ENCODE measurements at places on chromosomes 16 and 17.

GRCh38 chr17:28667870-28668269 is 5.9 kb downstream of the SUPT6H start:
- DNase-seq: no peak

DNA sequence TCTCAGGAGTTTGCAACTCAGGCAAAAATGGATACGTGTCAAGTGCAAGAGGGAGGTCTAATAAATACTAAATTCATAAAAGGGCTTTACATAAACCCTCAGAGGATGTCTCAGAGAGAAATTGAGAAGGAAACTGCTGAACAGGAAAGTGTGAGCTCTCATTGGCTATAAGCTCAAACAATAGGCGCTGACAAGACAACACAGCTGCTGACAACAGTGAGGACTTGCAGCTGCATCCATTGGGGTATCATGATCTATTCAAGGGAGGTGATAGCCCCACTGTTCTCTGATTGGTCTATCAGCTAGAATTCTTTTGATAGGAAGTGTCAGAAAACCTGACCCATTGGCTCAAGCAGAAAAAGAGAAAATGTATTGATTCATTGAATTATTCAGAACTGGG is 187.2 kb downstream of the CBLN1 start:
- DNase-seq: no peak

- no peak for DNase-seq
Observed at GRCh38 chr16:24382762-24383407, 126.8 kb downstream of the CACNG3 start.

- DNase-seq: no peak
Observed at GRCh38 chr16:69039333-69039941, 66.0 kb upstream of the HAS3 start.

GRCh38 chr16:55189224-55189623 is 134.8 kb upstream of the IRX6 start:
- DNase-seq: no peak

DNA sequence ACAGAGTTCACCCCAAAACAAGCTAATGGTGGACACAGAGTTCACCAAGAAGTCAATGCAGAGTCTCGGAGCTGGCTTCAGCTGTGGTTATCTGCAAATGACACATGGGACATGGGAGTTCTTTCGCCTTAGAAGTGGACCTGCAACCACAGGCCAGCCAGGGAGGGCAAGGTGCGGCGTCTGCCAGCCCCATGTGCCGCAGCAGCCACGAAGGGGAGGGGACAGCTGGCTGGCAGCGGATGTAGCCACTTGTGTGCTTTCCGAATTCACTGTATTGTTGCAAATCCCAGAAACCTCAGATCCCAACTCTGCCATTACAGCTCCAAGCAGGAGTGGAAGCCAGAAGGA is 24.8 kb downstream of the LMF1 start:
- no peak for DNase-seq

DNA sequence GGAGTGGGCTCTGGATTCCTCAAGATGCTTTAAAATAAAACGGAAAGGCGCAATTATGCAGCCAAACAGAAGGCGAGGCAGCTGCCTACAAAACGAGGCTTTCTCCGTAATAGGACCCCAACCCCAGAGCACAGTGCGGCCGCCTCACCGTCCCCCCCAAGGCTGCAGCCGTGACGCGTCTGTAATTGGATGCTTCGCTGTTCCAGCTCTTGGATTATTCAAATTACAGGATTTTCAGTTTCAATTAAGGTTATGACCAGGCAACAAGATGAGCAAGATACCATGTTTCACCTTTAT is 37.3 kb upstream of the ABR start:
- DNase-seq: no peak

DNA sequence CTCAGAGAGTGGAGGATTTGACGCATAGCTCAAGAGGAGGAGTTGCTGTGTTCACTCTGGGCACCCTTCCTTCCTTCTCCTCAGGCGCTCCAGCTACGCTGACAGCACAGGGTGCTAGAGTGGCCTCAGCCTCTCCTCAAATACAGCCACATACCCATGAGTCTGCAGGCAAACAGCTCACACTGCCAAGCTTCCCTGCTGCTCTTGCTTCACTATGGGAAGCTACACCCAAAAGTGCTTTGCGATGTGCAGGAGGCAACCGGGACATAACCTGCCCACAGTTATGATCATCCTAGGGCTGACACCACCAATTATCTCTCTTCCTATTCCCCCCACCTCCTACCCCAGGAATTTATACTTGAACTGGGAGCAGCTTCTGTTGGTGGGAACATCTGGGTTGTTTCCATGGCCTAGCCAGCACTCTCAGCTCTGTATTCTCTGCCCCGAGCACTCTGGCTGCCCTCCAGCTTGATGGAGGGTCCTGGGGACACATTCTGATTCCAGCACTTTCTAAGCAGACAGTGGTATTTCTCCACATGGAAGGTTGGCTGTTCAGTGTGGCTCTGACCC is 40.3 kb upstream of the SREBF1 start:
- DNase-seq: no peak

- peak; percentile 36 for DNase-seq
Observed at GRCh38 chr16:30894540-30895368, 877 bp upstream of the BCL7C start.

DNA sequence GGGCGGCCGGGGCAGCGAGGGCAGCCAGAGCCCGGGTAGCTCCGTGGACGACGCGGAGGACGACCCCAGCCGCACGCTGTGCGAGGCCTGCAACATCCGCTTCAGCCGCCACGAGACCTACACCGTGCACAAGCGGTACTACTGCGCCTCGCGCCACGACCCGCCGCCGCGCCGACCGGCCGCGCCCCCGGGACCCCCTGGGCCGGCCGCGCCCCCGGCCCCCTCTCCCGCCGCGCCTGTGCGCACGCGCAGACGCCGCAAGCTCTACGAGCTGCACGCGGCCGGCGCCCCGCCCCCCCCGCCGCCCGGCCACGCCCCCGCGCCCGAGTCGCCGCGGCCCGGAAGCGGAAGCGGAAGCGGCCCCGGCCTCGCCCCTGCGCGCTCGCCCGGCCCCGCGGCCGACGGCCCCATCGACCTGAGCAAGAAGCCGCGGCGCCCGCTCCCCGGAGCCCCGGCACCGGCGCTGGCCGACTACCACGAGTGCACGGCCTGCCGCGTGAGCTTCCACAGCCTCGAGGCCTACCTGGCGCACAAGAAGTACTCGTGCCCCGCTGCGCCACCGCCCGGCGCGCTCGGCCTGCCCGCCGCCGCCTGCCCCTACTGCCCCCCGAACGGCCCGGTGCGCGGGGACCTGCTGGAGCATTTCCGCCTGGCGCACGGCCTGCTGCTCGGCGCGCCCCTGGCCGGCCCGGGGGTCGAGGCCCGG is 36.1 kb upstream of the ZC3H18 start:
- no peak for DNase-seq

- no peak for DNase-seq
Observed at GRCh38 chr16:81447383-81448101, 2.9 kb downstream of the CMIP start.

- DNase-seq: no peak
Observed at GRCh38 chr17:40480501-40481003, 20.9 kb downstream of the TNS4 start.

GRCh38 chr16:27369806-27370205 is 32.2 kb upstream of the IL21R start:
- DNase-seq: no peak

DNA sequence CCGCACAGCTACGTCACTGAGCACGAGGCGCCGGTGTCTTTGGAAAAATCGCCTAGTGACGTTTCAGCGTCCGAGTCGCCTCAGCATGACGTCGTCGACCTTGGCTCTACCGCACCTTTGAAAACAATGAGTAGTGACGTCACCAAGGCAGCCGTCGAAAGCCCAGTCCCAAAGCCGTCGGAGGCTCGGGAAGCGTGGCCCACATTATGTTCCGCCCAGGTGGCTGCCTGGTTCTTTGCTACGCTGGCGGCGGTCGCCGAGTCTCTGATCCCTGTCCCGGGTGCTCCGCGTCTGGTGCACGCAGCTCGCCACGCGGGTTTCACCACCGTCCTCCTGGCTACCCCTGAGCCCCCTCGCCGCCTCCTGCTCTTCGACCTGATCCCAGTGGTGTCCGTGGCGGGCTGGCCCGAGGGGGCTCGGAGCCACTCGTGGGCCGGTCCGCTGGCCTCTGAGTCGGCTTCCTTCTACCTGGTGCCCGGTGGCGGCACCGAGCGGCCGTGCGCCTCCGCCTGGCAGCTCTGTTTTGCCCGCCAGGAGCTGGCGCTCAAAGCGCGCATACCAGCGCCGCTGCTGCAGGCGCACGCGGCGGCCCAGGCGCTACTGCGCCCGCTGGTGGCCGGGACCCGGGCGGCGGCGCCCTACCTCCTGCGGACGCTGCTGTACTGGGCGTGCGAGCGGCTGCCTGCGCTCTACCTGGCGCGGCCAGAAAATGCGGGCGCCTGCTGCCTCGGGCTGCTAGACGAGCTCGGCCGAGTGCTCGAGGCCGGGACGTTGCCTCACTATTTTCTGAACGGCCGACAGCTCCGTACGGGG is 1.5 kb downstream of the TMEM102 start:
- DNase-seq: peak; percentile 92

- no peak for DNase-seq
Observed at GRCh38 chr17:83004791-83005380, 74.5 kb upstream of the METRNL start.

DNA sequence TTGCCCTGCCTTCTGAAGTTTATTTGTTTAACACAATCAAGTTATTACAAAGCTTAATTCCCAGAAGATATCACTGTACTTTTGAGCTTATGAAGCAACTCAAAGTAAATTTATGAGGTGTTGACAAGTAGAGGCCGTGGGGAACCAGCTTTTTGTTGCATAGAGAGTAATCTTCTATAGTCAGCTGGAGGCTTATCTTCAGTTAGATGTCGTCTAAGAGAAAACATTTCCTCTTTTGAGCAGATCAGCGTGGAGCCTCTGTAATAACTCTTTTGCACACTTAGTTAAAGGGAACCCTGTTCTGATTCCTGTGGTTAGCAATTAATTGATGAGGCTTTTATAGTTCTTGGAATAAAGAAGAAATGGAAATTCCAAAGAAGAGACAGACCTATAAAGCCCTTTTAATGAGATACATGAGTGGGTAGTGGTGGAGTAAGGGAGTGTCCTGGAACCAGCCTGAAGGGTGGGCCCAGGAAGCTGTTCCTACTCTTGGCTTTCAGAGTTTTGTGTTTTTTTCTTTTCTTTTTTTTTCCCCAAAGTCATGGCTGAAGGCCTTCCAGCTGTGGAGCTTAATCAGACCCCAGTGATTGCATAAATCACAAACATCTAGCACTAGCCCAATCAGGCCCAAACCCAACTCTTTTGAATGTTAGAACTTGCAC is 28.9 kb upstream of the MAP3K14 start:
- peak; percentile 98 for DNase-seq

DNA sequence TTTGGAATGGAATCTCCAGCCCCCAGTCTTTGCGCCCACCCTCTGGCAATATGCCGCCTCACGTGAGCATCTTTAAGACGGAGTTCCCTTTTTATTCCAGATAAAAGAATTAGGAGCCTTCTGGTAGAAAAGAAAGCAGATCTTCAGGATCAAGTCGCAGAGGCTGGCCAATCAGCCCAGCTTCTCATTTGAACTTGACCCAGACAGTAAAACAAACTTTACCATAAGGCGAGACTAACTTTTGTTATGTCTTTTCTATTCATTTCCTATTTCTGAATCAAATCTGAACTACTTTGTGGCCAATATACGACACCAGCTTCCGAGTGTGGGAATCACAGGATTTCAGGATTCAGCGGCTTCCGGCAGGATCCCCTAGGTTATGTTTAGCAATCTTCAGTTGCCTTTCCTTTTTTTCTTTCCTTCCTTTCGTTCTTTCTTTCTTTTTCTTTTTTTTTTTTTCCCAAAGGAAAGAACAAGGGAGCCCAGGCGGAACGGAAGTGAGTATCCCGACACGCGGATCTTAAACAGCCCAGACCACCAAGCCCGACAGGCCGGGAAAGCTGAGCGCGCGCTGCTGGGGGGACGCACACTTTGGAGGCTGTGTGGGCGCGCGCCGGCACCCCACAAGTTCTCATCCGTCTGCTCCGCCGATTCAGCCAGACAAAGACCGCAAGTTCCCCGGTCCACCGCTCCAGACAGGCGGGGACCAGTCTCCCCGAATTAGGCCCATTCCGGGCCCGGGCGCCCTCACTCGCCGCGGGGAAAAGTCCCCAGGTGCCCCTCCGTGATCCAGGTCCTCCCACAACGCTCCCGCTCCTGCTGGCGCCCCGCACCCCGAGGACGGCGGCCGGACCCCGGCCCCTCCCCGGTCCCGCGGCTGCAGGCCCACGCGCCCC is 633 bp downstream of the TBC1D16 start:
- no peak for DNase-seq

- no peak for DNase-seq
Observed at GRCh38 chr17:17811381-17812210, 25.2 kb downstream of the SREBF1 start.

- DNase-seq: no peak
Observed at GRCh38 chr16:27781195-27781524, 231.2 kb downstream of the KATNIP start.

- DNase-seq: no peak
Observed at GRCh38 chr16:85534536-85535351, 78.4 kb upstream of the GSE1 start.

DNA sequence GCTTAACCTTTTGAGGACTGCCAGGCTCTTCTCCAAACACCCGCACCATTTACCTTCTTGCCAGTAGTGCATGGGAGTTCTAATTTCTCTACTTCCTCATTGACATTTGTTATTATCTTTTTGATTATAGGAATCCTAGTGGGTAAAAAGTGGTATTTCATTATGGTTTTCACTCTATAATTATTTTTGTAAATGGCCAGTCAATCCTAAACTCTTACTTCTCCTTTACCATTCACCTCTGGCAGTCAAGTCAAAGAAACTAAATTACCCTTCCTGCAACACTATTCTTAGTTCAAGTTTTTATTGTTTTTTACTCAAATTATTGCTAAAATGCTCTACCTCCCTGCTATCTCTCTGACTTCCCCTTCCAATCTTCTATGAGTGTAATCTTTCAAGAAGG is 29.8 kb upstream of the ANKFY1 start:
- DNase-seq: peak; percentile 7

DNA sequence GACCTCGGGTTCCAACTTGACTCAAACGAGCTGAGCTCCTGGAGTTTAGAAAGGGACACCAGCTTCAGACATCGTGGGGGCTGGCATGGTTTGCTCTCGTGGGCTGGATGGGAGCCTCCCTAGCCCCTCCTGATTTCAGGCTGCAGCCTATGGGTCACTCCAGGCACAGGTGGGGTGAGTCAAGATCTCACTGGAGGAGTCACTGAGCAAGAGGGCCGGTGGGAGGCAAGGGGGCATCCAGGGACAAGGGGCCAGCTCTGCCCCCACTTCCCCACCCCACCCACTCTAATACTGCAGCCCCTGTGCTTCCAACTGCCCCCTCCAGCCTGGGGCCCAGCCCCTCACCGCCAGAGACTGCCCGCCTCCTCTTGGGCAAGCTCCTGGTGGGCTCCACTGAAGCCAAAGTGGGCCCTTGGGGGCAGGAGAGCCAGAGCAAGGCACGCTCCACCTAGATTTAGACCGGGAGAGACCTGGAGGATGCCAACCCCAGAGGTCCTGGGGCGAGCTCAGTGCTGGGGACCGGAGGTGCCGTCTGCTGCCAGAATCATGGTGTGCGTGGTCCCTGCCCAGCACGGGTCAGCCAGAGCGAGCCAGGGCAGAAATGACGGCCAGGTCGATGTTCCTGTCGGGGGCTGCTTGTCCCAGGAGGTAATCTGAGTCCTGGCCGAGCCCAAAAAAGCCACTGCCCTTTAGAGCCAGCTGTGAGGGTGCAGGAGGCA is 6.4 kb downstream of the SLC16A3 start:
- no peak for DNase-seq

All from OCI-M1 (cell line).